ENCODE measurements at places on chromosomes 12 and 14.

DNA sequence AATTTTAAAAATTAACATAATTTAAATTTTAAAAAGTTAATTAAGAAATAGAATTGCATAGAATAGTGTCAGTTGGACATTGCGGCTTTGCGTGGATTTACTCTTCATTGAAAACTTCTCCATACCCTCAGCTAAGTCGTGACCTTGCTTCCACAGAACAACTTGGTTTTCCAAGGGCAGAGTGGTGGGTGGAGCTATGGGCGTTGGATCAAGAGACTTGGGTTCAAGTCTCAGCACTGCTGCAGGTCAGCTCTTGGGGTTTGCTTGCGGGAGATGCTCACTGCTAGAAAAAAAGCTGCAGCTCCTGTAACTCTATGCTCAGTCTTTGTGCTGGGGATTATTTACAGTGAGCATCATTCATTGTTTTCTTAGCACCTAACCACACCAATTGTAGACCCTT is 133.7 kb downstream of the PRIMA1 start:
- no peak for DNase-seq

- DNase-seq, result peak; percentile 6
Observed at GRCh38 chr12:52203079-52203921, 11.5 kb upstream of the KRT80 start.

DNA sequence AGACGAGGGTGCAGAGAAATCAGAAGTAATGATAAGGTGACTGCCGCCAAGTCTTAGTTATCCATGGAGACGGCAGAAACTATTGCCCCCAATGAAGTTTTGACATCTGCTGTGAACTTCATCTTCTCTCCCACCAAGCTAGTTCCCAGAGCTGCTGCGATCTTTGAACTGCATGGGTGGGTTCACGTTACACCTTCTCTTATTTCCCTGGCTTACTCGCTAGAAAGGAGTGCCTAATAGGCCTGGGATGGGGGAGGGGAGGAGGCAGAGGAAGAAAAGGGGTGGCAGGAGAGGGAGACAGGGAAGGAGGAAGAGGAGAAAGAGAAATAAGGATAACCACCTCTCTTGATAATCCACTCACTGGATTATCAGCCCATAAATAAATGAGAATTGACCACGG is 157.1 kb downstream of the NTF3 start:
- no peak for DNase-seq

GRCh38 chr12:30965613-30965985 is 39.1 kb downstream of the TSPAN11 start:
- DNase-seq, result no peak

Data from 8988T (cell line).